HEK293T (cell line): ENCODE measurements at places on chromosomes 2 and 18.

GRCh38 chr2:150211164-150211631, 276.3 kb downstream of the RND3 start:
- DNase-seq = no peak

DNA sequence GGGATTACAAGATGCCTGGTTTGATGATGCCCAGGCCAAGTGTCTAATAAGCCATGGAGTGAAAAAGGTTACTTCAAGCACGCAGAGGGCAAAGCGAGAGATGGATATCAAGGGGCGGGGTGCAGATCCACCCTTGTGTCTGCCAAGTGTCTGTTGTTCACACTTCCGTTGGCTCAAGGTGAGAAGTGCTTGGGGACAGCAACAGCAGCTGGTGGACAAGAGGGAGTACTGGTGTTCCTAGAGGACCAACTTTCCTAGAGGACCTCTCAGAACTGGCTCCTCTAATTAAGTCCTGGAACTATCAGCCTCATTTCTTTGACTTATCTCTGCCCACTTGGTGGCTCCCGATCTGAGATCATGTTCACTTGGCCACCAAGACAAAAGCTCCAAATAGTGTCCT, 299.1 kb downstream of the PRKCE start:
- DNase-seq = no peak

GRCh38 chr2:159744363-159744762, 32.1 kb downstream of the MARCHF7 start:
- DNase-seq = no peak

DNA sequence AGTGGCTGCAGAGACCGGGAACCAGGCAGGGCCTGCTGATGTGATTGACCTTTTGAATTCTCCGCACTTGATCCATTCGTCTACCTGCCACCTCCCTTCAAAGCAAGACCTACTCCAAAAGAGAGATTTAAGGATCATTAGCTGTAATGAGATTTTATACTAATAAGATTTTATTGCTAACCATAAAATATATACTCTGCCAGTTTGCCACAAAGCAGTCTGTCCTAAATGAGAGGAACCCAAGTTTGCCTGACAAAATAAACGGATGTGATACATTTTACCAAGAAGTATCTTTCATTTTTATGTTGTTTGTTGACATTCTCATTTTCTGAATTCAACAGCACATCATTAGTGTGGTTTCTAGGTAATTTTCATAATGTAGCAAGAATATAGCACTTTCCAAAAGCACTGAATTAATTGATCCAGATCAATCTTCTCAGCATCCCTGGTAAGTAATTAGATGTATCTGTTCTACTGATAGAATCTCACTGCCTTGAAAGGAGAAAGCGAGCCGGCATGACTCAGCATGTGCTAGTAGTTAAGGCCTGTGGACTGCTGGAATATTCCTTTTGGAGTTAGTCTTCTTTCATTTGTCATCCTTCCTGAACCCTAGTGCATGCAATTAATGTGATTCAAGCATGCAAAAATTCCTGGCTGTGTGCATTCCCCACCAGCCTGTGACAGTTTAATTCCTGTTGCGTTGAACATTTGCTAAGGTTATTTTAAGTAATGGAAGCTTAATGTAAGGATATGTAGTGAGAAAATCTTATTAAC, 128.5 kb downstream of the ARL6IP6 start:
- DNase-seq = no peak

- no peak for DNase-seq
Observed at GRCh38 chr2:191206613-191207471, 38.4 kb upstream of the MYO1B start.

GRCh38 chr18:48018851-48019250, 88.4 kb upstream of the SMAD2 start:
- DNase-seq = no peak

DNA sequence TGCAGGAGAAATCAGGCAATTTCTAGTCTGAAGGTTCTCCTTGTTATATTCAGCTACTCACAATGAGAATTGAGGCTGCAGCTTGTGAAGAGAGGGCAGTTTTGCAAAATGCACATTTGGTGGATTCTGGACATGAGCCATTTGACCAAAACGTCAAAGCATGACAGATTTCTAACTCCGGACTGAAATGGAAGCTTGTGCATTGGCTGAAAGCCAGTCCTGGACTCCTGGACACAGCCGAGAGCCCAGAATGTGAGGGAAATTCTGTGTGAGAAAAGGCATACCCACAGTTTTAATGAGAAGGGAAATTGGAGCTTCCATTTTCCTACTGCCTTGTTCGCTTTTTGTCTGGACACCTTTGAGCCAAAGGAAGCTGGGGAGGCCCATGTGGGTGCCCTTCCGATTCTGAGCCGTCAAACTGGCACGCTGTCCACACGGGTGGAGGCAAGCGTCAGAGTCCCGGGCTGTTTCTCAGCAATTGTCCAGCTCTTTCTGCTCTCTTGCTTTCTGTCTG, 23.7 kb upstream of the ROCK2 start:
- DNase-seq = no peak

DNA sequence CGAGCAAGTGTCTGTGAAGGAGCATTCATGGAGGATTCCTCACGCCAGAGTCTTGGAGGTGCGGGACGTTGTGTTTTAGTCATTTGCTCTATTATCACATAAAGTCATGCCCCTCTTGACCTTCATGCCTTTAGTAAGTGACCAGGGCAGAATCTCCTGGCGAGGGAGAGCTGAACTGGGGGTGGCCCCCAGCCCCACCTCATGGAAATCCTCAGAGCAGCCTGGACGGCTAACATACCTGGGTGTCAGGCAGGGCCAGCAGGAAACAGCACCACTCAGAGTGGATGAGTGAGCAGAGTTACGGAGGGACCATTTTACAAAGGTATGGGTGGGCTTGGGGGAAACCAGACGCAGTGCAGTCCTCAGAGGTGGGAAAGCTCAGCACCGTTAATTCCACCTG, 56.1 kb downstream of the MCFD2 start:
- no peak for DNase-seq

DNA sequence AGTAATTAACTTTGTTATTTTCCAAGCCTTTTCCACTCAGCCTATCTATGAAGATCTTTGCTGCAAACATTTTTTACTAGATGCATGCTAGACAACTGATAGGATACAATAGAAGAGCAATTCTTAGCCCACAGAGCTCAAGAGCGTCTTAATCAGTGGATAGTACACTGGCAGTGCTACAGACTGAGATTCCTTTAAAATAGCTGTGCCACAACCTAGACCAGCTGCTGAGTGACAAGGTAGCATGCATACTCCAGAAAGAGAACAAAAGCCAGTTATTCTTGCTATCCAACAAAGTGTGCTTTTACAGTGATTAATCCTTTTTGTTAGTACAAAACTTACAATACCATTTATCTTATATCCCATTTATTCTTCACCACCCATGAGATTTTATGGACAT, 507.9 kb upstream of the SYT4 start:
- no peak for DNase-seq
